Activated CD4-positive, alpha-beta T cell treated with anti-CD3 and anti-CD28 coated beads, Interleukin-2, amount 10 ng/mL, durations not matched to agents 7 days and 5 days (primary cell): ENCODE measurements at places on chromosomes 1 and 21.

- no peak for DNase-seq
- peaks cover 6% of the 10 kb centered on the region for H3K27me3 ChIP-seq
- H3K4me1 ChIP-seq = no peaks in the 10 kb centered on the region
Measured at GRCh38 chr1:192615055-192615454, 20.9 kb upstream of the RGS13 start.

DNA sequence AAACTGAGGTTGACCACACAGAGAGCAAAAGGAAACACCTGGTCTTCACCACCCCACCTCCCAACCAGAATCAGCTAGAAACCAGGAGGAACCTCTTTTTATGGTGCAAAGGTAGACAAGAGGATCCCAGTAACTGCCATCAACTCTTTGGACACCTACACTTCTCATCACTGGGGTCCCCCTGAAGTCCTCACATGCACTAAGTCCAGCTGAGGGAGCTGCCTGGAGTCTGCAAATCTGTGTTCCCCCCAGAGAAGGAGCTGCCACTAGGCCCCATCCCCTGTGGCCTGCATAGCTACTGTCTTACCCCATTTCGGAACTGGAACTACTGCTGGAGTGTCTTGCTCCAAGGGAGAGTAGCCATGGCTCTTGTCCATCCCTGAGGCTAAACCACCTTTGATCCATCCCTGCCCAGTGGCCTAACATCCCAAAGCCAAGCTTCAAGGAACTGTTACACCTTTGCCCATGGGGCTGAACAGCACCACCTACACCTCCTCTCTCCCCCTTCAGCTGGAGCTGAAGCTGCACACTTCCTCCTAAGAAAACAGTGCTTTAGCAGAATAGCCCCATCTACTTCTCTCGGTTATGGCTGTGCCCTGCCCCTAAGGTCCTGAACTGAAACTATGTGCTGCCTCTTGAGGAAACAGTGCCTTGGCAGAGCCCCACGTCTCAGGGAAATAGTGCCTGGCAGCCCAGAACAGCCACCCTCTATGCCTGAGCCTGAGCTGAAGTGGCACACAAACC, 85.4 kb upstream of the CD53 start:
- H3K27me3 ChIP-seq = no peaks in the 10 kb centered on the region
- peaks cover 78% of the 10 kb centered on the region for H3K4me1 ChIP-seq
- H3K36me3 ChIP-seq = peaks cover 47% of the 10 kb centered on the region

DNA sequence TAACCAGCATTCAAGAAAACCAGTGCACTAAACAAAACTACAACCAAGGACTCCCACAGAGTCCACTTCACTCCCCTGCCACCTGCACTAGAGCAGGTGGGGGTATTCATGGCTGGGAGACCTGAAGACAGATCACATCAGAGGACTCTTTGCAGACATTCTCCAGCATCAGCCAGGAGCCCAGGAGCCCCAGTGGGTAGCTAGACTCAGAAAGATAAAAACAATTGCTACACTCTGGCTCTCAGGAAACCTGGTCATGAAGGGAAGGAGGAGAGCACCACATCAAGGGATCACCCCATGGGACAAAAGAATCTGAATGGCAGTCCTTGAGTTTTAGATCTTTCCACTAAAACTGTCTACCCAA, 472.1 kb downstream of the PLPP3 start:
- H3K27ac ChIP-seq = no peak overlapping the region
- DNase-seq = no peak
- H3K36me3 ChIP-seq = no peaks in the 10 kb centered on the region
- H3K4me1 ChIP-seq = no peaks in the 10 kb centered on the region

DNA sequence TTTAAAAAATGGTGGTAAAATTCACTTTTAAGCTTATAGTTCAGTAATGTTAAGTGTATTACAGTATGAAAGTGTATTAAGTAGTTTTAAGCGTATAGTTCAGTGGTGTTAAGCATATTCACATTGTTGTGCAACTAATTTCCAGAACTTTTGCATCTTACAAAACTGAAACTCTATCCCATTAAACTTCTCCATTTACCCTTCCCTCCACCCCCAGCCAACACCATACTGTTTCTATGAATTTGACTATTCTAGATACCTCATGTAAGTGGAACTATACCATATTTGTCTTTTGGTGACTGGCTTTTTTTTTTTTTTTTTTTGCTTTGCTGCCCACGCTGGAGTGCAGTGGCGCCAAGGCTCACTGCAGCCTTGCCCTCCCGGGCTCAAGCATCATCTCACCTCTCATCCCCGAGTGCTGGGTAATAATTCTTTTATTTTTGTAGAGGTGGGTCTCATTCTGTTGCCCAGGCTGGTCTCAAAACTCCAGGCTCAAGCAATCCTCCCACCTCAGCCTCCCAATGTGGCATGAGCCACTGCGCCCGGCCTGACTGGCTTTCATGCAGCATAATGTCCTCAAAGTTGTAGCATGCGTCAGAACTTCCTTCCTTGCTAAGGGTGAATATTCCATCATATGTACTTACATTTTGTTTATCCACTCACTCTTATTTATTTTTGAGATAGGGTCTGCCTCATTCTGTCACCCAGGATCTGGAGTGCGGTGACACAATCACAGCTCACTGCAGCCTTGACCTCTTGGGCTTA, 45.1 kb upstream of the BMP8B start:
- H3K27ac ChIP-seq = no peak overlapping the region
- H3K4me1 ChIP-seq = no peaks in the 10 kb centered on the region
- DNase-seq = no peak

DNA sequence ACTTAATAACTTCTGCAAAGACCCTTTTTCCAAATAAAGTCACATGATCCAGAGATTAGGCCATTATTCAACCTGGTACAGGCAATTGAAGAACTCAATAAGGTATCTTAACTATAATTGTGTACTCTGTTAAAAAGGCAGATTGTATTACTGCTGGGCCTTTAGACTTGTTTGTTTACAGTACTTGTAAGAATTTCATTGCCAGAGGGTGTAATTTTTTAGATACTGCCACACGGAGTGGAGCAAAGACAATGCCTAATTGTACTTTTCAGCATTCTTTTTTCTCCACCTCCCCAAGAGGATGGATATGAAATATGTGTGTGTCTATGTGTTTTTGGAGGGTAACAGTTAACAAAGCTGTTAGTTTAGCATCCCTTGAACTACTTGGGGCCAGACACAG, 47.5 kb downstream of the HUNK start:
- DNase-seq = no peak
- no peak overlapping the region for H3K4me3 ChIP-seq
- H3K27me3 ChIP-seq = no peaks in the 10 kb centered on the region
- H3K4me1 ChIP-seq = no peaks in the 10 kb centered on the region

GRCh38 chr1:167455786-167456446, 62.4 kb downstream of the CD247 start:
- DNase-seq = peak; percentile 49
- no peaks in the 10 kb centered on the region for H3K27me3 ChIP-seq
- peaks cover 45% of the 10 kb centered on the region for H3K36me3 ChIP-seq
- H3K27ac ChIP-seq = peak overlapping the region; percentile 89

GRCh38 chr1:17181781-17182464, 23.0 kb upstream of the PADI1 start:
- H3K27ac ChIP-seq = peak overlapping the region; percentile 77
- peaks cover 29% of the 10 kb centered on the region for H3K4me1 ChIP-seq
- H3K4me3 ChIP-seq = peak overlapping the region; percentile 50
- peak; percentile 40 for DNase-seq

DNA sequence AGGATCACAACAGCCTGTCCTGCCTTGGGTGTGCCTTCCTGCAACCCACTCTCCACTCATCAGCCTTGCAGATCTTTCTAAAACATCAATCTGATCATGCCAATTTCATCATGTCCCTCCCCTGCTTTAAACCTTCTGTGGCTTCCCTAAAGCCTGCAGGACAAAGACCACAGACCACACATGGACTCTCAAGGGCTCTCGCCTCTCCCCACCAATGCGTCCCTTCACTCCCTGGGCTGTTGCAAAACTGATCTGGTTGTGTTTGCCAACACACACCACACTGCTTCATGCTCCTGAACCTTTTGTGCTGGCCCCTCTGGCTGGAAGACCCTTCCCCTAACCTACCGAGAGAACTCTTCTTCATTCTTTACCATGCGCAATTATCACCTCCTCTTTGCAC, 72.4 kb downstream of the ITPKB start:
- no peaks in the 10 kb centered on the region for H3K27me3 ChIP-seq
- H3K4me1 ChIP-seq = peaks cover 77% of the 10 kb centered on the region
- DNase-seq = no peak
- H3K4me3 ChIP-seq = no peak overlapping the region
- H3K36me3 ChIP-seq = peaks cover 44% of the 10 kb centered on the region

DNA sequence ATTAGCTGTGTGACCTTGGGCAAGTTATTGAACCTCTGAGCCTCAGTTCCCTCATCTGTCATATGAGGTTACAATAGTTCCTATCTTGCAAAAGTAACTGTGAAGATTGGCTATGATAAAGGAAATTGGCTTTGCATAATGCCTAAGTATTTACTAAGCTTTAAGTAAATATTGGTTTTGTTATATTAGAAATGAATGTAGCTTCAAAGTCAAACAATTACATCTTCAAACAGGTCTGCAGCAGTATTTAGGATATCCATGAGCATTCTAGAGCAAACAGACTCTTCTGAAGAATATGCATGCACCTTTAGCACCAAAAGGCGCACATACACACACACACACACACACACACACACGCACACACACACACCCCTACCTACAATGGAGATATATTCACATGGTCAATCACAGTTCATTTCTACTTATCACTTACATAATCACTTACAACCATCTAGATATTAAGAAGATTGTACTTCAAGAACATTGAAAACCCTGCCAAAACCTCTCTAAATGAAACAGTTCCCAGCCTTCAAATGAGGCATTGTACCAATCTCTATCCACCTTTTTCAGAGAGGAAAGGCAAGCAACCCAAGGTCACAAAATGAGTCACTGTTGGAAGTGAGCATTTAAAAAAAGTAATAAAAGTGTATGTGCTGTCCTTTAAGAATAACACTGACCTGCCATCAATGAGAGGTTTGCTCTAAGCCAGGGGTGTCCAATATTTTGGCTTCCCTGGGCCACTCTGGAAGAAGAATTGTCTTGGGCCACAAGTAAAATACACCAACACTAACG, 13.4 kb upstream of the FAM43B start:
- peaks cover 38% of the 10 kb centered on the region for H3K27me3 ChIP-seq
- H3K36me3 ChIP-seq = no peaks in the 10 kb centered on the region
- no peak overlapping the region for H3K27ac ChIP-seq
- DNase-seq = no peak
- no peaks in the 10 kb centered on the region for H3K4me1 ChIP-seq
- H3K4me3 ChIP-seq = no peak overlapping the region

- peaks cover under 1% of the 10 kb centered on the region for H3K4me1 ChIP-seq
- no peaks in the 10 kb centered on the region for H3K36me3 ChIP-seq
- H3K4me3 ChIP-seq = no peak overlapping the region
- DNase-seq = no peak
- peaks cover 2% of the 10 kb centered on the region for H3K27me3 ChIP-seq
Measured at GRCh38 chr1:208078752-208079151, 165.4 kb downstream of the PLXNA2 start.
